ENCODE measurements at places on chromosomes 13 and 19.

- no peak overlapping the region for H3K27ac ChIP-seq
- no peak for DNase-seq
- H3K27me3 ChIP-seq = no peaks in the 10 kb centered on the region
- H3K36me3 ChIP-seq = no peaks in the 10 kb centered on the region
These were observed 141.0 kb downstream of the RFC3 start for GRCh38 chr13:33958964-33959363.

DNA sequence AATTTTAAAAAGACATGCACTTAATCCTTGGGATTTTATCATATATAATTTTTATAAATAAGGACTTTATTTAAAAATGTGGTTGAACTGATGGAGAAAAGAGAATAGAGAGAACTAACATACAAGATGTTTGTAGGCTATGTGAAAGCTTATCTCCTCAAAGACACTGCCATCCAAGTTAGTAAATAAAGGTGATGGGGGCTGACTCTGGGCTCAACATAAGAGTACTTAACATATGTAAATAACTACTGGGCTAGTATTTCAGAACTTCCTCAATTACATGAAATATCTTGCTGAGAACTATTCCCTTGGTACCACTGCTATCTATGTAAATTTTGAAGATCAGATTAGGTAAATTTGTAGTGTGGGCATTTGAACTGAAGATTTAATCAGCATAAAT, 1017.3 kb upstream of the PCDH20 start:
- H3K4me1 ChIP-seq = no peaks in the 10 kb centered on the region
- no peak overlapping the region for H3K4me3 ChIP-seq
- H3K27me3 ChIP-seq = no peaks in the 10 kb centered on the region

DNA sequence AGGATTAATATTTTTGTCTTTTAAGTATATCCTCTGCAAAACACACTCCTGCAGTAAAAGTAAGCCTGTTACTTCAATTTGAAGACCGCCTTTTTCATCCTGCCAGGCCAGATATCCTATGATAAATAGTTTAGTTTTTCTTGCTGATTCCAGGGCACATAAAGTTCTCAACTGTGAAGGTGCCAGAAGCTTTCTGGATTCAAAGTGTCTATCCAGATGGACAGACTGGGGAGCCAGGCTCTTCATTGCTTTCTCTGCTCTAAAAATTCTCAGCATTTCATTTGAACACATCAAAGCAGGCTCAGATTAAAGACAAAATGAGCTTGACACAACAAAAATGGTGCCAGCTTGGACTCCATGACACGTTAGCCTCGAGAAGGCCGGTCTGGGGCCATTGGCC, 53.6 kb upstream of the UBL3 start:
- no peak overlapping the region for H3K4me3 ChIP-seq
- peaks cover 12% of the 10 kb centered on the region for H3K4me1 ChIP-seq
- H3K27ac ChIP-seq = peak overlapping the region; percentile 43
- H3K36me3 ChIP-seq = no peaks in the 10 kb centered on the region
- no peak for DNase-seq

GRCh38 chr19:58395220-58395978, at the start of gene RNF225:
RNF225 (plus strand) TSS chr19:58395656; CDS start chr19:58396090, 434 bp downstream.
- peaks cover 17% of the 10 kb centered on the region for H3K36me3 ChIP-seq
- no peak within 1 kb of the TSS for H3K4me3 ChIP-seq
- no peak within 1 kb of the TSS for H3K27ac ChIP-seq

DNA sequence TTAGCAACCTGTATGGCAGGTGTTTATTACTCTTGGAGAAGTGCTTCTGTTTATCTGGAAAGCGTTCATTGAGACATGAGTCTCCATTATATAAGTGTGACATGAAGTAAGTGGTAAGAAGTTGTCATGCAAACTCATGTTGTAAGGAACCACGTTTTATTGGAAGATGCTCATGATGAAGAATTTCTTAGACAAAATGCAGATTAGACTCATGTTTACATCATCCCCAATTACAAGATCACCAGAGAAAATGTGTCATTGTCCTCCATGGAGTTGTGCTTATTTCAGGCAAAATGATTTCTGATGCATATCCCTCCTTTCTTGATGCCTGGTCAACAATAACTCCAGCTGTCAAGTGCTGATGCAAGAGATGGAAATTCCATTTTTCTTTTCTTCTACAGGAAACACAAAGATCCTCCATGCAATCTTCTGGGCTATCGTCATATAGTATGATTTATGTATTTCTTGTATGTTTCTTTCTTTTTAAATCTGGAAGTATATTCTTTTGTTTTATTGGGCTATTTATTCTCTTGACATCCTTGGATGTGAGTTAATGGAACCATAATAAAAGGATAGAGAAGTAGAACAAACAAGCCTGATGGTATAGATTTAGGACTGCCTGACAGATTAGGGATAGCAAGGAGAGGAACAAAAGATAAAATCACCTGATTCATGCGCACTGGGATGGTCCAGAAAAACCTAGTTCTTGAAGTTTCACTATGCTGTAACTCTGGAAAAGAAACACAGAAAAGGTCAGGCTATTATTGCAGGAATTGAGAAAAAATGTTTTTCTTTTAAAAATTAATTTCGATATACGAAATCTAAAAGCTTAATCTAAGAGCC, 50.7 kb upstream of the DIAPH3 start:
- no peaks in the 10 kb centered on the region for H3K36me3 ChIP-seq
- H3K27me3 ChIP-seq = no peaks in the 10 kb centered on the region
- no peak for DNase-seq

DNA sequence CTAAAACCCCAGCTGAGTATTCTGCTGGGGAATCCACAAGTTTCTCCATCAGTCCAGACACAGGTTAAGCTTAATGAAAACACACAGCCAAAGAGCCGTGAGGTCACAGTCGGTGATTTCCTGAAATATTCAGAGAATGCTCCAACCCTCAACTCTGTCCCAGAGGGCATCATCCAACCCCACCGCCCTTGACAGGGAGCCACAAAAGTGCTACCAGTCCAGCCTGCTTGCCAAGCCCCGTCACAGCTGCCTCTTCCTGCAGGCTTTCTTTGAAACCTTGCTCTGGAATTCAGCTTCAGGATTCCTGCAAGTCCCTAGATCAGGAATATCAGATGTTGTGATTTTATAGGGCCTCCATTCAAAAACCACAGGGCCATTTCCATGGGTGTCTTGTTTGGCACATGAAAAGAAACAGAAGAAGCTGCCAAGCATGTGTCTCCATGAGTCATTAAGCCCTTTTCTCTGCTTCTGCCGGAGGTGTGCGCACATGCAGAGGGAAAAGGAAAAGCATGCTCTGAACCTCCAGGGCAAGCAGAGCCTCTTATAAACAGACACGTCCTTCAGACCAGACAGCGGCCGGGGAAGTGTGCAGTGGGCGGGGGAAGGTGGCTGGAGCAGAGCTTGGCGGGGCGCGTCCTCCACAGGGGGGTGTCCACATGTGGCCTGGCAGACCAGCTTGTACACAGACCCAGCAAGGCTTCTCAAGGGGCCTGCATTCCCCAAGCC, 164.7 kb downstream of the KATNAL1 start:
- H3K4me1 ChIP-seq = no peaks in the 10 kb centered on the region
- DNase-seq = no peak
- no peak overlapping the region for H3K4me3 ChIP-seq
- H3K27ac ChIP-seq = peak overlapping the region; percentile 40
- H3K27me3 ChIP-seq = no peaks in the 10 kb centered on the region

- H3K4me3 ChIP-seq = no peak overlapping the region
- no peaks in the 10 kb centered on the region for H3K4me1 ChIP-seq
- no peak overlapping the region for H3K27ac ChIP-seq
- H3K27me3 ChIP-seq = no peaks in the 10 kb centered on the region
These were observed 85.0 kb upstream of the UBL3 start for GRCh38 chr13:29935309-29935981.

DNA sequence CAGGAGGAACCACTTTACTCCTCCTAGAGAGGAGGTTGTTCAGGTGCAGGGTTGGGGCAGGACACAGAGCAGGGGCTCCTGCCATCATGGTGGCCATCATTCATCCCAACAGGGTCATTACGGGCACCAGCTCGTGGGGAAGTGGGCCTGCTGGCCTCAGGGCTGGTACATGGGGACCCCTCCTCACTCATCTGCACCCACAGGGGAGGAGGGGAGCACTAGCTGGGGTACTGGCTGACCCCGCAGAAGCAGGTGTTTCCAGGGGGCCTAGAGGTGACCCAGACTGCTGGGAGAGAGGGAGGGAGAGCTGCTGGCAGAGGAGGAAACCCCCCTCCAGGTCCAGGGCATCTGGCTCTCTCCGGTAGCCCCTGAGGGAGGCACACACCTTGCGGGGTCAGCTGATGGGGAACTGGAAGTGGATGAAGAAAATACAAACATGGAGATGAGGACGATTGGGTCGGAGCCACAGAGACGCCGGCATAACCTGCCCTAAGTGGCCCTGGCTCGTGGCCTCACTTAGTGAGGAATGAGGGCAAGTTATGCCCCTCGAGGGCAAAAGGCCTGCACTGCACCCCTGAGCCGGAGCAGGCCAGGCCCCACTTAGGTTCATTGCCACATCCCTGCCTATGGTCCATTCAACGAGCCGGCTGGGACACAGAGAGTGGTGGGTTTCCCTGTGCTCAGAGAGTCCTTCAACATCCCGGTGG, 76.2 kb downstream of the SOX1 start:
- no peaks in the 10 kb centered on the region for H3K27me3 ChIP-seq
- no peak overlapping the region for H3K27ac ChIP-seq
- H3K4me3 ChIP-seq = no peak overlapping the region
- H3K36me3 ChIP-seq = no peaks in the 10 kb centered on the region
